Brain microvascular endothelial cell (primary cell): ENCODE measurements at places on chromosomes 11 and 22.
A peak's percentile ranks its signal among the peaks of the same experiment; 100 is the strongest.

DNA sequence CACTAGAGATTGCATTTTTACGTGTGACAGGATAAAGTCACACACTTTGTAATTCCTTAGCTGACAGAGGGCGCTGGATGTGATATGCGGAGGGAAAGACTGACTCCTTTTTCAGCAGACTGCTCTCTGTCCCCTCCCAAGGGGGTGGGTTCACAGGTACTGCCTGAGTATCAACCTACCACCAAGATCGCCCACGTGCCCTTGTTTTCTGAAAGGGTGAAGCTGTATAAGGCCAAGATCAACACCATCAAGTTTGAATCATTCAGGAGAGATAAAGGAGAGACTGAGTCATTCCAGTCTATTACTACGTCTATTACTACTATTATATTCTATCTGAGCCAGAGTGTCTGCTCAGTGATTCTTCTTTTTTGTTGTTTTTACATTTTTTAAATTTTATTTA lies 30.7 kb downstream of the BUD13 start:
- peak; percentile 58 for DNase-seq

DNA sequence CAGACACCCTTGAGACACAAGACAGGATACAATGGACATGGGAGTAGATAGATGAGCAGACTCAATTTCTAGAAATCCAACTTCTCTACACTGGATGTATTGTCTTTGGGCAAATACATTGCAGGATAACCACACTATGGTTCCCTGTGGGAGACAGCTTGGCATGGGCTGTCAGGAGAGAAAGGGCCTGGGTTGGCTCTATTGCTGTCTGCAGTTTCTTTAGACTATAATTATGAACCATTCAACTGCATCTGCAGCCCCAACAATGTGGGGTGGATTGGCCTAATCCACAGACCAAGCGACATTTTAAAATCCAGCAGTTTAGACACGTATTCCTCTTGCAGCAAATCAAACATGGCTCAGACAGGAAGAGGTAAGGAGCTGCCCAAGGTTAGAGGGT lies 60.3 kb downstream of the ETS1 start:
- DNase-seq: no peak

GRCh38 chr11:45802531-45803317 lies 2.2 kb upstream of the SLC35C1 start:
- DNase-seq: no peak

DNA sequence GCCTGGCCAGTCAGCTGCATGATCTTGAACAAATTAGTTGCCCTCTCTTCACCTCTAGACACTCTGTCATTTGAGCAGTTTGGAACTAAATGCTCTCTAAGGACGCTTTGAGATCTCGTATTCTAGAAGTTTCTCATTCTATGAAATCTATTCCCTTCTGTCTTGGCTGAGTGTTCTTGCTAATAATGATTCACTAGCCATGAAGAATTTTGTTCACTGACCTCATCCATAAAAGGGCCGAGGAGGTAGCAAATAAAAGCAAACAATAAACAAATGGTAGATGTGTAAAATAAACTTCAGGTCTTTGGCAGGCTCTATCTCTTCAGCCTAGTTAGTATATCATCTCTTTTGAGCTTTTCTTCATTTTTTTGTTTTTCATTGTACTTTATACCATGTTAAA lies 76.6 kb downstream of the USP35 start:
- no peak for DNase-seq

DNA sequence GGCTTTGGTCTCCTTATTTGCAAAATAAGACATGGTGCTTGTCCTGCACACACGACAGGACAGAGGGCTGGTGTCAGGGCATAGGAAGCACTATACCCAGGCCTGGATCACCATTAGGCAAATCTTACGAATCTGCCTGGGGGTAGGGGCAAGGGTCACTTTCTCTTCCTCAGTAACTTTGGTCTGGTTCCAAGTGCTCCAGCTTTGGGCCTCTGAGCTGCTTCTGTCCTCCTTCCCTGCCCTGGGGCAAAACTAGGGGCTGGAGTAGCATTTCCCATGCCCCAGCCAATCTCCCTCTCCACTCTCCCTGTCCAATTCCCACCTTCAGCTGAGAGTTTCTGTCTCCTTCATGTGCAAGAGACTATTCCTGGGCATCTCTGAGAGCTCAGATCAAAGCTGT lies 123.7 kb upstream of the NECTIN1 start:
- no peak for DNase-seq

- no peak for DNase-seq
Observed at GRCh38 chr11:22084056-22084455, 108.8 kb upstream of the ANO5 start.

- no peak for DNase-seq
Observed at GRCh38 chr22:40423310-40423688, 52.9 kb downstream of the SGSM3 start.

DNA sequence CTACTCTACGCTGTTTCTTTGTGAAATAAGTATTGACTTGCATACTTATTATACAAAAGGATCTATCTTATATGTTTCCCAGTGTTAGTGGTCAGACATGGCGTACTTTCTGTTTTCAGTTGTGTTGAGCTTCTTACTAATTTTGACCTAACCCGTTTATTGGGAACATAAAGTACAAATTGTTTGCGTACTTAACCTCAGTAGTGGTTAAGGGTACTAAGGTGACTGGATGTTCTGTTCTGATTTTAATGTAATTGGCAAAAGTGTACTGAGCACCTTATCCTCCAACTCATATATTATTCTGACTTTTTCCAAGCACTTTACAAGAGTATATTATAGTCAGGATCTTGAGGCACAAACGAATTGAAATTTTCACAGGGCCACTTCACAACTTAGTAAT lies 17.2 kb downstream of the TBCEL start:
- DNase-seq: no peak

- DNase-seq: no peak
Observed at GRCh38 chr22:37209140-37209845, 3.0 kb downstream of the SSTR3 start.

DNA sequence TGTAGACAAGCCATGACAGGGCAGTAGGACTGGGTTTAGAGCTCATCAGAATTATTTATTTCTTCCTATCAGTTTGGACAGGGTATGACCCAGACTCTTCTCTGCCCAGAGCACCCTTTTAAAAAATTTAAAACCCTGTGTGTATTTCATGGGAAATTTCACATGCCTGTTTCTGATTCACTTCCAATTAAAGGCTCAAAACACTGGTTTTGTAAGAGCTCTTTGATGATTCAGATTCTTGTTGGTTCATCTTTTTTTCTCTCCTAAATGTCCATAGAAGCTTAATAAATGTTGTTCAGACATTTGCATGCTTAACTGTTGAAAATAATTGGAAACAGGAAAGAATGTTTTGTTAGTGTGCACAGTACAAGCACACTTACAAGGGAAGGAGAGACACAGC lies 13.8 kb downstream of the FLI1 start:
- no peak for DNase-seq

DNA sequence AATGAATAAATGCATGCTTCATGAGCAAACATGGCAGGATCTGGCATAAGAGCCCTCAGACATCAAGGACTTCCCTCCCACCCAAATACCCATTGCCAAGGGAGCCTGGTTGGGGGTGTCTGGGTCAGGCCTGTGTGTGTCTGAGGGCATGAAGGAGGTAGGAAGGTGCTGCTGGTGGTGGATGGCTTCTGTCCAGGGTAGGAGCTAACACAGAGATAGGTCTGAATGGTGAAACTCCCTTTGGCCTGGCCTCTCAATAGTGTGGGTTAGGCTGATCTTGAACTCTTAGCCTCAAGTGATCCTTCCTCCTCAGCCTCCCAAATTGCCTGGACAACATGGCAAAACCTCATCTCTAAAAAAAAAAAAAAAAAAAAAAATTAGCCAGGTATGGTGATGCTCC lies 2.8 kb downstream of the AMPD3 start:
- DNase-seq: no peak

DNA sequence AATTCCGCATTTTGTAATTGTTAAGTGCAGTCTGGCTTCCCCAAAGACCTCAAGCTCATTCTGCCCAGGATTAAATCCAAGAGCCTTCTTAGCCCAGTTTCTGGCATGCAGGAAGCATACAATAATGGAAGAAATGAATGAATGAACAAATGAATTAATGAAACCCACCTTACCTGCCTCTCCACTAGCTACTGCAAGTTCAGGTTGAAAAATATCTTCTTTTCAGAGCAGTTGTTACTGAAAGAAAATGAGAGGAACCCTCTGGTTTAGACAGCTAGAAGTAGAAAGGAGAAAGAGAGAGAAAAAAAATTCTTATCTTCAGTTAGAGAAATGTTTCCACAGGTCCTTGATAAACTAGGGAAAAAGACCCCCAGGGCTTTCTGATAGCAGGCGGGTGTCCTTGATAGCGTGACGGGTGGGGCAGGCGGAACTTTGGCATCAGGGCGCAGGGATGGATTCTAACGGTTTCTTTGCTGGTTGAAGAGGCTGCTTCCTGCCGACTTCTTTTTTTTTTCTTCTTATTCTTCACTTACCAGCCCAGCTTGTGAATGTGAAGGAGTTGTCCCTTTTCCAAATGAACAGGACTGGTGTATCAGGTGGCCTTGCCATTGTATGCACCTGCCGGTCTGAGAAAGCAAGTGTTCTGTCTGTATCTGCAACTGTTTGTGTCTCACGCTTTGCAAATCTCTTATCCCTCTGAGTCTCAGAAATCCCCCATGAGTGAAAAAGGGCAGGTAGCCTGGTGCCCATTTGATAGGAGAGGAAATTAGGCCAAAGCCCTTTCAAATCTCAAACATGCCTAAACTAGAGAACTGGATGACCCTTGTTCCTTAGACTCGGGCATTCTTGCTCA lies 10.0 kb downstream of the LMO2 start:
- DNase-seq: no peak

DNA sequence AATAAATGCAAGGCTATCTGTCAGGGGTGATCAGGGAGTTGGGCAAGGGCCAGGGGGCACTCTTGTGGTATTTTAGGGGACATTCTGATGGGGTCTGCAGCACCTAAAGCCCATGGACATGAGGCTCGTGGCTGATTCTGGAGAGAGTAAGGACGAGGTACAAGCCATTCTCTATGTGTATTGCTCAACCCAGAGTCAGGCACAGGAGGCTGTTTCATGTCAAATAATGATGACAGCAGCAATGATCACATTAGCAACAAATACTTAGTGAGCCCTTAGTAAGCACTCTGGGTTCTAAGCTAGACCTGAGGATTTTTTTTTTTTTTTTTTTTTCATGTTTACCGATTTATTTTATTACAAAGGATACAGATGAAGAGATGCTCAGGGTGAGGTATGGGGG lies 83.5 kb upstream of the THY1 start:
- no peak for DNase-seq

DNA sequence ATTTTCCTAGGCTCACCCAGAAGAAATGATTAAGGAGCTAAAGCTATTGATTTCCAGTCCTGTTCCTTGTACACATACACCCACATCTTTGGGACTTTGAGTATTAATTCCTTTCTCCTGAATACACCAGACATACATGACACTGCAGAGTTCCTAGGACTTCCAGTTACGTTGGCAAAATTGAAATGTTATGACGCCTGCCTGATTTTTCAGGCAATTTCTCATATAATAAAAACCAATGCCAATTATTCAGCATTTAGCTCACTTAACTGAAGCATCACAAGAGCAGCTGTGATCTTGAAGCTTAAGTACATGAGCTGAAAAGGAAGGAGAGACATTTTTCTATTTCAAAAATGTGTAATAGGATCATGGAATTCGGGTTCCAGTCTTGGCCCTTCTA lies 4.5 kb downstream of the CLMP start:
- no peak for DNase-seq

DNA sequence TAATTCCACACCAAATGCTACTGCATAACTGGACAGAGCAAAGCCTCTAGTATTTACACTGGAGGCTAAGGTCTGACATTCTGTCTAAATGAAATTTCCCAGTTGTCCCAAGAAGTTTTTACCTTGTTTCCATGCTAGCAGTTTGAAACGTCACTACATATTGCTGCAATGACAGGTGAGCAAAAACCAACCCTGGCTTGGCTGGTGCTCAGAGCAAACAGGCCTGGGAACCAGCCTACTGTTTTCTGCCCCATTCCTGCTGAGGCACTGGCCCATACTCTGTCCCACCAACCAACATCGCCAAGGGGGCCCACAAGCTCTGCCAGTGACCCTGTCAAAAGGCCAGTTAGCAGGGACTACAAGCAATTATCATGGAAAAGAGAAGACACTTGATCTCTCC lies 131.1 kb downstream of the MPPED2 start:
- DNase-seq: no peak

DNA sequence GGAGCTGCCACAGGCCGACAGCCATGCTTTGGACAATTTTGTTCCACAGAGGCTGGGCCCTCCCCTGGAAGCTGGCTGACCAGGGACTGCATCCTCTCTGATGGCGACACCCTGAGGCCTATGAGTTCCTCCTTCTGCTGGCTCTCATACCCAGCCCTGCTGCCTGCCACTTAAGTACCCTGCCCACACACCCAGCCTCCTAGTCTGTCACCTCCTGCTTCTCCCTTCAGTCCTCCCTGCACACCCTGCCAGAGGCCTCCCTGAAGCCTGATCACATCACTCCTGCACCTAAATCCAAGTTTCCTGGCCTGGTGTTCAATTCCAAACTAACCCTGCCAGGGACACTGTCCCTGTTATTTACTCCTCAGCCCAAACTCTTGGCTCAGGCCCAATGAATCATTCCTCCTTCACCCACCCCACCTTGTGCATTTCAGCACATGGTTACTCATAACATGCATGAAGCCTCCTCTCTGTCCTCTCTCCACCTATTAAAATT lies 136.7 kb upstream of the NECTIN1 start:
- DNase-seq: no peak
